Right hindlimb (tissue), 1 donor: ENCODE measurements at places on chromosomes 16 and 17.

DNA sequence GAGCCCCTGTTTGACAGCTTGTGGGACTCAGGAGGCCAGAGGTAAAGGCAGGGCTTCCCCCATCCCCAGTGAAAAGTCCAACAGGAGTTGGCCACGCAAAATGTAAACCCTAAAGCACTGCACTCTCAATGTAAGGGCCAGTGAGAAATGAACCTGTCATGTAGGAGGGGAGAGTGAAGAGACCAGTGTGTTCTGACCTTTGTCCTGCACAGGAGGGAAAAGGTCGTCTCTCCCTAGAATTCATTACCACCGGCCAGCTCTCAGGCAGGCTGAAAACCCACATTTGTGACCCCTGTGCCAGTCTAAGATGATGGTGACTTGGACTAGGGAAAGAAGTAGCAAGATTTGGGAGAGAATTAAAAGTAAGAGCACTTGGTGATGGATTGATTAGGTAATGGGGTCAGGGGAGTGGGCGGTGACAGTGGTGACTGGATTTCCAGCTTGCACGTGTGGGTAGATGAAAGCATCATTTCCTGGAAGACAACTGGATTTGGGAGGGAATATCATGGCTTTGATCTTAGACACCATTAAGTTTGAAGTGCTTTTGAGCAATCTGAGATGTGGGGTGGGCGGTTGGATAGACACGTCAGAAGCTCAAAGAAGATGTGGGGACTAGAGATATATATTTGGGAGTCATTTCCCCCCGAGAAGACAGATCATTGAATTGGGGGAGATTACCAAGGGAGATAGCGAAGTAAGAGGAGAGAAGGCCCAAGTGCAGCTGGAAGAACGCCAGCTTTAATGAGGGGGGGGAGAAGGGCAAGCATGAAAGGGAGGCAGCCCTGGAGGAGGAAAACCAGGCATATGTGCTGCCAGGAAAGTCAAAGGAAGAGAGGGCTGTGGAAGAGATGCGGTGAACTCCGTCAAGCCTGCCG is 119.5 kb downstream of the NTN1 start:
- DNase-seq, result no peak

DNA sequence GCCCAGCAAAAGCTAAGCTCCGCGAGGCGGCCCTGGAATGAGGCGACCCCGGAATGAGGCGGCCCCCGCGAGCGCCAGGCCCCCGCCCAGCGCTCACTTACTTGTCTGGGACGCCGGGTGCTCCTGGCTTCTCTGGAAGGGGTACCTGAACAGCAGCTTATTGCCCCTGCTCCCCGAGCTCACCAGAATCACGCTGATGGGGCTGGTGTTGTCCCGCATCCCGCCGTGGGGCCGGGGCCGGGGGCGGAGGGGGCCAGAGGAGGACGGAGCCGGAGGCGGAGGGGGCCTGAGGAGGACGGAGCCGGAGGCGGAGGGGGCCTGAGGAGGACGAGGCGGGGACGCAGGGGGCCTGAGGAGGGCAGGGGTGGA is 440 bp downstream of the NPRL3 start:
- DNase-seq, result peak; percentile 56

DNA sequence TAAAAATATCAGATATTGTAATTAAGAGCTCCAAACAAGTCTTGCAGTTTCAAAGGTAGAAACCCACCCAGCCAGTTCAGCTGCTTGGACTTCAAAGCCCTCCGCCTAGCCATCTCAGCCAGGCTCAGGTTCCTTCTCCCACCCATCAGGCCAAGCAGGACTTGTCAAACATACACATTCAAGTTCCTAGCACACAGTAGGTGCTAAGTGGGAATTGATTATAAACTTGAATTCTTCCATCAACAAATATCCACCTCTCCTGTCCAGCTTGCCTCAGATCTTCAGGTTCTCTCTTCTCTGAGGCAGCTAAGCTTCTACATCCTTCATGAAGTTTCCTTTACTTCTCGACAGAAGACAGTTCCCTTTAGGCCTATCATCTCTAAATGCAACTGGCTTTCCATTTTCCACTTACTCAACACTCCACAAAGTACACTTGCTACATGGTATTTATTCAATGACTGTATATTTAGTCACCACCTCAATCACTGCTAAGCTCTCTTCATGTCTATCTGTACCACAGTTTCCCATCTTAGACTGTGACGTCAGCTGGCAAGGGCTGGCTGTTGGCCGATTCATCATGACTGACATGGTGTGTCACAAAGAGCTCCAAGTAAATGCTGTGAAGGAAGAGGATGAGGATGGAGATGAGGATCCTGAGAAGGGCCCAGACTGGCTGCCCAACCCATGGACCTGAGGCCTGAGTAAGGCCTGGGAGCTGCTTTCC is 13.3 kb upstream of the COG7 start:
- DNase-seq, result no peak

- no peak for DNase-seq
Measured at GRCh38 chr17:46994993-46995392, 15.9 kb upstream of the RPRML start.

DNA sequence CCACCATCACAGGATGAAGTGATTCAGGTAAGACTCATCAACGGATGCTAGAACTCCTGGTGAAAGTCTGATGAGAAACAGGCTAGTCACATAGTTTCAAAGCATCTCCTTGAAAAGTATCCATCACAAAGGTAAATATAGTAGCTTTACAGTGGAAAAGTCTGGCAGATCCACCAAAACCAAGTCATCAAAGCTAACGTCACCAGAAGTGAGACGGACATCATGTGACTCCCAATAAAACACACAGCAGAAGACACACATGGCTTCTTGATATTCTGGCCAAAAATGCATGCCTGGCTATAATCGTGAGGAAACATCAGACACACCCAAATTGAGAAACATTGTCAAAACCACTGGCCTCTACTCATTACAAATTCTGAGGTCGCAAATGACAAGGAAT is 17.9 kb upstream of the TRPV3 start:
- no peak for DNase-seq

- DNase-seq, result no peak
Measured at GRCh38 chr17:72822358-72823023, 270.0 kb downstream of the SLC39A11 start.

DNA sequence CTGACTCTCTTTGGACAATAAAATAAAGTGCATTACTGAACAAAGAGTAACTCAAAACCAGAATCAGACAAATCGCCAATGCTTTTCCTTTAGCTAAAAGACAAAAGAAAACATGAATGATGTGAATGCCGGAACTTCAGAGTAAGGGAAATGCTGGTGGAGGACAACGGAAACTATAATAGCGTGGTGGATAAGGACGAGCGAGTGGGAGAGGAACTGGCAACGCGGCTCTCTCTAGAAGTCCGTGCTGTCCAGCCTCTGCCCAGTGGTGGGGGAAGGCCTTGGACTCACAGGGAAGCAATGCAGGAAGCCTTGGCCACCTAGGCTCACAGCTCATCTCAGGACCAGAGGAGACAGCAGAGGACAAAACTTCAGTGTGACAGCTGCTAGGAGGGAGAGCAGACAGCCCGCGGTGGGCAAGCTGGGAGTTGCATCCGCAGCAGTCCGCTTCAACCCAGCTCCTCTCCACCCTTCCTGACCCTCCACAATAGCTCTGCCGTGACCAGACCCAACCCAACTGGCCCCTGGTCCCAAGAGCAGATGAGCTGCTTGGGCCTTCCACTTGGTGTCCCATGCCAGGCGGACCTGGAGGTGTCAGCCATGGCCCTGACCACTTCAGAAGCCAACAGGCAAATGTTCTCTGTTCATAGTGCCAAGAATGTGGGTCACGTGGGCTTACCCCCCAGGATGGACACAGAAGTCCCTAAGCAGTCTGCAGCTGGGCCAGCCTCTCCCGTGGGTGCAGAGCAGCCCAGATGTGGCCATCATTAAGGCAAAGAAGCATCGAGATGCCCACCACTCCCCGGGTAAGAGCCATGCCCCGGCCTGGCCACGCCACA is 5.3 kb upstream of the FAAP100 start:
- DNase-seq, result no peak

DNA sequence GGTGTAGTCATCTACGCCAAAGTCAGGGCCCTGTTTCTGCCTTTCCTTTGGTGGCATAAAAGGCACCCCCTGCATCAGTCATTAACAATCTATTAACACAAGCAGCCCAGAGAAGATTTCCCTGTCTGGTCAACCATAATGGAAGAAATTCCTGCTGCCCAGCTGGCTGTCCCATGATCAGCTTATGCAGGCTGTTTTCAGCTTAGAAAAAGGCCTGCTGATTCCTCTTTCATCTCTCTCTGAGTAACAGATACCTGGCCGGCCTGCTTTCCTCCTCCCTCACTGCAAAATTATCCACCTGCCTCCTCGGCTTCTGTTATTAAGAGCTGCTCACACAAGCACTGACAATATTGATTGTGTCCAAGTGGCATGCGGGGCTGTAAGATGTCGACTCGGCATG is 70.3 kb upstream of the MMP2 start:
- DNase-seq, result no peak
